ENCODE measurements at places on chromosomes 2 and 18.

GRCh38 chr2:234974501-234975385, 22.9 kb downstream of the SH3BP4 start:
- no peak for DNase-seq

DNA sequence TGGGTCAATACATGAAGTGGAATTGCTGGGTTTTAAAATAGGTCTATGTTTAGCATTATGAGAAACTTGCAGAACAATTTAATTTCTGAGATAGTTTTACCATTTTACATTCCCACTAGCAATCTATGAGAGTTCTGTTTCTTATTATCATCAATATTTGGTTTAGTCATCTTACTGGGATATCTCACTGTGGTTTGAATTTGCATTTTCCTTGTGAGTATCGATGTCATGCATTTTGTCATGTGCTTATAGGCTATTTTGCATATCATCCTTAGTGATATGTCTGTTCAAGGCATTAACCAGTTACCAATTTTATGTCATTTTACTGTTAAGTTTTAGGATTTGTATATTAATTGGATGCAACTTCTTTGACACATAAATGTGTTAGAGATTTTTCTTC, 204.4 kb downstream of the MCFD2 start:
- DNase-seq, result no peak

GRCh38 chr2:85794038-85794441, 40.2 kb downstream of the ATOH8 start:
- no peak for DNase-seq

GRCh38 chr2:54642677-54643430, 80.6 kb upstream of the EML6 start:
- DNase-seq, result no peak

DNA sequence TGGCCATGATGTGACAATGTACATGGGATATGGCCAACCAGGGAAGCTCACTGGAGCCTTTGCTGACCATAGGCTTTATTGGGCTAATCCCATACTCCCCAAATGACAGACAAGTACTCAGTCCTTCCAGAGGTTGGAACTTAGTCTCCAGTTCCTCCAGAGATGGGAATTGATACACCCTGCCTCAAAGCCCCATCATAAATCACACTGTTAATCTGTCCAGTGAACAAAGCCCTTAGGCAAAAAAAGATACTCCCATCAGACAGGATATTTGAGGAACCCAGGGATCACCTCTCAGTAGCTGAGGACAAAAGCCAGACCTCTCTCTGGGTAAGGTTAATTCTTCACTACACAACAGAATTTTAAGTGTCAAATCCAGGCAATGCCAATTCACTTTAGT, 247.5 kb upstream of the CDH20 start:
- no peak for DNase-seq

Data from stimulated activated CD8-positive, alpha-beta memory T cell treated with anti-CD3 and anti-CD28 coated beads, Interleukin-7, amount 100 ng/mL, for 1 hour (primary cell).